ENCODE measurements at places on chromosomes 5 and 9.

- no peak for DNase-seq
Observed at GRCh38 chr5:151173711-151174611, 16.4 kb upstream of the ANXA6 start.

DNA sequence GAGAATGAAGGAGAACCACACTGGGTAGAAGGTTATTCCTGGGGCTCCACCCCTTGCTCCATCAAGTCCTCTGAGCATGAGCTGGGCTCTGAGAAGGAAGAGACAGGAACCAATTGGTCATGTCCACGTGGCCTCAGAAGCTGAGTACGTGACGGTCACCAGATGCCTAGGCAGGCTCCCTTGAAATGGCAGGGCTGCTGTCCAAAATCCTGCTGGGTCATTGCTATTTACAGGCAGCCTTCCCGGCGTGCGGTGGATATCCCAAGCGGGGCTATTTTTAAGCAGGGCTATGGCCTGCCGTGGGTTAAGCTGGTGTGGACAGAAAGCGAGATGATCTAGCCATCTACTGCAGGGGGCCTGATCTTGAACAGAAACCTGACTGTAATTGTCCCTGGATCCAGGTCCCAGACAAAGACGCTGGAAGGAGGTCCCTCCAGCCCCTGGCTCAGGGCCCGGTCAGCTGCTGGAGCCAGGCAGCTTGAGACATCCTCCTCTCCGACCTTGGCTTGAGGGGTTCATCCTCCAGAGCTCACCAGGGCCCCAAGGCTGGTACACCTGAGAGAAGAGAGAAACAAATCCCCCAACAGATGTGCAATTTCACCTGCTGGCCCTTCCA is 550 bp upstream of the CKMT2 start:
- DNase-seq, result peak; percentile 89

- no peak for DNase-seq
Observed at GRCh38 chr9:85716031-85716877, 25.5 kb downstream of the AGTPBP1 start.

GRCh38 chr5:118243068-118243467 is 745.3 kb downstream of the DTWD2 start:
- DNase-seq, result no peak

DNA sequence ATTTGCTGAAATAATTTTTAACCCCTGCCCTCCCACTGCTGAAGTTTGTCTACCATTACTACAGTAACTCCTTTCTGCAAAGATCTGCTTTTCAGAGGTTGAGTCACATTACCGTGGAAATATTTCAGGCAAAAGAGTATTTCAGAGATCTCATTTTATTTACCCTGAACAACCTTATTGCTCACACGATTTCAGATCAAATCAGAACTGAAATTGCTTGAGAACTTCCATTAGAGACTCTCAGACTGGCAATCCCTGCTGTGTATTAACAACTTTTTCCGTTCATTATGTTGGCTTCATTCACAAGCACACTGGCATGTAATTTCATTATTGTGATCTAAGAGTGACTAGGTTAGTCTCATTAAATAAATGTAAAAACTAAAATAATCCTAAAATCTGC is 16.1 kb downstream of the NR6A1 start:
- DNase-seq, result no peak
